ENCODE measurements at places on chromosomes 6 and 20.

DNA sequence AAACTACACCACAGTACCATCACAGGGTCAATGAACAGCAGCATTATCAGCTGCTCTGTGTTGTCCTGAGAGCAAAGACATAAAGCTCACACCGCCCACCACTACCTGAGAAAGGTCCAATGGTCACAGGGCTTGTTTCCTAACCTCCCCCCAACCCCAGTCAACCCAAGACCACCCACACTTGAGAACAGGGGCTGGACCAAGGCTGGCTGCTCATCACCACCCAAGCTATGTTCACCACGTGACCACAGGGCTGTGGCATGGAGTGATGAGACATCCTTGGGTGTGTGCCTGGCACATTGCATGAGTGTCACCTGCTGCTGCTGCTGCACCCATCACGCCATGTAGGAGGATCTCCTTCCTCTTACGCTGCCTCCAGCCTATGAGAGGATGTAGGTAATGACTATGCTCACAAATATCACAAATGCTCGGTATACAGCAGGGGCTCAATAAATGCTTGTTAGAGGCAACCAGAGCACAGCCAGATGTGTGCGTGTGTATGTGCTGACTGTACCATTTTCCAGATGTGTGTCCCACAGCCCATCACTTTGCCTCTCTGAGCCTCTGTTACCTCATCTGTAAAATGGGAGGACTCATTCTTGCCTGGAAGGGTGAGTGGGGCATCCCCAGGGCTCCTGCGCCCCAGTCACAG lies 23.3 kb upstream of the SIRPA start:
- DNase-seq, result no peak

- DNase-seq, result no peak
These were observed 4.2 kb upstream of the CTSZ start for GRCh38 chr20:59010995-59011873.

GRCh38 chr6:47264775-47265184 lies 44.9 kb downstream of the TNFRSF21 start:
- no peak for DNase-seq

- no peak for DNase-seq
These were observed 144.1 kb downstream of the QRSL1 start for GRCh38 chr6:106773522-106773921.

- peak; percentile 7 for DNase-seq
These were observed 493.8 kb downstream of the UTRN start for GRCh38 chr6:144778773-144779492.

GRCh38 chr6:44464527-44465310 lies 77.2 kb downstream of the CDC5L start:
- DNase-seq, result no peak

- peak; percentile 14 for DNase-seq
These were observed 933.7 kb upstream of the GJE1 start for GRCh38 chr6:141199074-141199473.

DNA sequence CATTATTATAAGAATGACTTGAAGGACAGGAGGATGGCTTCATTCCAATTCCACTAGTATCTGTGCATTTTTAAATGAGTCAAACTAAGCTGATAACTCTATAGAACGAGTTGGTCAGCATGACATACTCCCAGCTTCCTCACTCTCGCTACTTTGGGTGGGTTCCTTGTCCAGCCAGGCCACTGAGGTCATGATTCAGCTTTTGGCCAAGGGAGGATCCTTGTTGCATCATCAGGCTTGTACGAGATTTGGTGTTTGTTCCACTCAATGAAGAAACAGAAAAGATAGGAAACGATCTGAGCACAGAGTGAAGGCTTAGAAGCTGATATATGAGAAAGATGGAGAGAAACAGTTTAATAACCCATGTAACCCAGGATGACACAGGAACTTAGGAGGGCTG lies 19.8 kb downstream of the NEDD9 start:
- no peak for DNase-seq

DNA sequence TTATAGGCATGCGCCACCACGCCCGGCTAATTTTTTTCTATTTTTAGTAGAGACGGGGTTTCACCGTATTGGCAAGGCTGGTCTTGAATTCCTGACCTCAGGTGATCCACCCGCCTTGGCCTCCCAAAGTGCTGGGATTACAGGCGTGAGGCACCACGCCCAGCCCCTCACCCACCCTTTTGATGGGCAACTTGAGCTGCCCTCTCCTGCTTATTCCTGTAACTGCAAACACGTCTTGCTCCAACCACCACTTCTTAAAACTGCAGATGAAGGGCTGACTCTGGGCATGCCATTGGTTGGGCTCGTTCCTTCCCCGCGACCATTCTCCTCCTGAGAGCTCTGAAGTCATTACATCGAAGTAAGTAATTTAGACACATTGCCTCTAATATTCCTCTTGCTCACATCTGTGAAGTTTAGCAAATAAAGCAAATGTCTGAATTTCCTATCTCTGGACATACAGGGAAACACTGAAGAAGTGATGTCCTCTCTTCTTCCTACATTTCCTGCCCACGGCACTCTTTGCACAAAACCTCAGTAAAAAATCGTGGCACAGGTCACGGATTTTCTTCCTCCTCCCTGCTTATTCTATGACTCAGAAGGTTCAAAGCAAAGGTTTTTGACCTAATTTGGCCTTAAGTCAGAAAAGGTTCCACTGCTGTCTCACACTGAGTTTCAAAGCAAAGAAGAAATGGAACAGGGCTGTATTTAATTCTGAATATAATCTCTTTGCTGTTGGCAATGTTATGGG lies 117.5 kb downstream of the GMPR start:
- no peak for DNase-seq

GRCh38 chr6:144885817-144886216 lies 600.7 kb downstream of the UTRN start:
- no peak for DNase-seq

DNA sequence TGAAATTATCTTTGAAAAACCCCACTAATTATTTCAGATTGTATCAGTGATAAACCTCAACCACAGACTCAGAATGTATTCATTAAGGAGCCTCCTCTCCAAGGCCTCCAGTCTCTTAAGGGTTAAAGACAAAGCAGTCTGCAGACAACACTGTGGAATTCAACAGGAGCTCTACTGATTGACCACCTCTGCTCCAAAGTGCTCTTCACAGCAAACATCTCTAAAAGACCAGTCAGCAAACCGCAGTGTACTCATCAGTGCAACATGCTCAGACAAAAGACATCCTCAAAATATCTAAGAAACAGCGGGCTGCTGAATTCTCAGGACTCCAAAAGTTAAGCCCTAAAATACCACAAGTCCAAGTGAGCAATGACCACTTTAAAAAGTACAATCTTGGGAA lies 42.0 kb downstream of the UQCC1 start:
- no peak for DNase-seq

DNA sequence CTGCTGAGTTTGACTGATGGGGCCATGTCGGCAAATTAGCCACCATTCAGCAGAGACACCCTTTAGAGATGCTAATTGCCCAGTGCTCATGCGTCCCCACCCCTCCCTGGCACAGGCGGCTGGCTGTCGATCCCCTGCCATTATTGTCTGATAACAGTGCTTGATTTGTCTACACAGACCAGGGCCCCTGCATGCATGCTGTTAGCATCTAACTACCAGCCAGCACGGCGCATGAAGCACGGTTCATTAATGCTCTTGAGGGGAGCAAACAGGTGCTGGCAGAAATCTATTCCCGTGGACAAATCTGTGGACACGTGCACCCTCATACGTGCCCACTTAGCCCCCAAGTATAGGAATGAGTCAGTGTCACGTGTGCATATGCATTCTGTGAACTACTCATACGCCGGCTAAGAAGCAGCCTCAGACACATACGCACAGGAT lies 32.2 kb downstream of the KCNB1 start:
- no peak for DNase-seq

GRCh38 chr20:53782612-53783246 lies 189.1 kb upstream of the ZNF217 start:
- no peak for DNase-seq

GRCh38 chr6:71642120-71642519 lies 244.2 kb upstream of the RIMS1 start:
- DNase-seq, result no peak

DNA sequence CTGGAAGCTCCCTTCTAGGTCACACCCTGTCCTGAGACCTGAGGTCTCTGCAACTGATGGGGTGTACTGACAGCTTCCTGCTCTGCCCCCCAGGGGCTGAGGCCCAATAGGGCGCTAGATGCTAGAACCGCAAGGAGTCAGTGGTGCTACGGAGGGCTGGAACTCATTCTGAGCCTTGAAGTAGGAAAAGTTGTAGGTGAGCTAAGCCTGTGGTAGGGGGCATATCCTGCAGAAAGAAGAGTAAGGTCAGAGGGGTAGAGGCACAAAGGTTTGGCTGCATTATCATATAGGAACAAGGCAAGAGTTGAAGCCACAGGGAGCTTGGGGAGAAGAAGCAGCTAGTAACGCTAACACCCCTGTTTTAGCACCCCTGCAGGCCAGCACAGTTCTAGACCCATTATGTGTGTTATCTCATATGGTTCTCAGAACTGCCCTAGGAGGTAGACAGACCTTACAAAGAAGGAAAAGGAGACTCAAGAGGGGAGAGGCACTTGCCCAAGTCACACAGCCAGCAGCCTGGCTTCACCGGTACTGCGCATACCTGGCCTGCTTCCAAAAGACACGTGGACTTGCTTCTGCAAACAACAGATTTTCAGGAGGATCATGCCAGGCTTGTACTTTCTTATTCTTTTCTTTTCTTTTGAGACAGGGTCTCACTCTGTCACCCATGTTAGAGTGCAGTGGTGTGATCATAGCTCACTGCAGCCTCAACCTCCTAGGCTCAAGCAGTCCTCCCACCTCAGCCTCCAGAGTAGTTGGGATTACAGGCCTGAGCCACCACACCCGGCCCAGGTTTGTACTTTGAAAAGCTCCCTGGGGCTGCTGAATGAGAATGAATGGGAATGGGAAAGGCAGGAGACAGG lies 156.1 kb downstream of the MRPL14 start:
- DNase-seq, result no peak

- no peak for DNase-seq
These were observed 11.5 kb upstream of the MPC1 start for GRCh38 chr6:166394036-166394892.

DNA sequence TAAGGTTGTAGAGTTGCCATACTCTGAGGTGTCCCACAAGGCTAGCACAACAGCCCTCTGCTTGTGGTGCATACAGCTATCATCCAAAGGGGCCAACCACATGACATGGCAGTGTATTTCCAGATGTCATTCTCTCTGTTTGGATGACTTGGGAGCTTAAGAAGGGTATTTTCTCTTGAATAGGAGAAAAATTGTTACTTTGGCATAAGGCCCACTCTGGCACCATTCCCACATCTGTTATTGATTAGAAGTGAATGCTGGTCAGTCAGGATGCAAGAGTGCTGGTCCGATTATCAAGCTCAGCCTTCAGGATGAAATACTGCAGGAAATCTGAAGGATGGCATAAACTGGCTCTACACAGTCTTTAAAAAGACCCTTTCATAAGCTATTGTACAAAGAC lies 83.6 kb upstream of the C20orf144 start:
- no peak for DNase-seq

GRCh38 chr6:10375391-10375969 lies 39.4 kb downstream of the TFAP2A start:
- DNase-seq, result no peak

GRCh38 chr20:2756056-2756611 lies 44.3 kb downstream of the CPXM1 start:
- DNase-seq, result no peak

DNA sequence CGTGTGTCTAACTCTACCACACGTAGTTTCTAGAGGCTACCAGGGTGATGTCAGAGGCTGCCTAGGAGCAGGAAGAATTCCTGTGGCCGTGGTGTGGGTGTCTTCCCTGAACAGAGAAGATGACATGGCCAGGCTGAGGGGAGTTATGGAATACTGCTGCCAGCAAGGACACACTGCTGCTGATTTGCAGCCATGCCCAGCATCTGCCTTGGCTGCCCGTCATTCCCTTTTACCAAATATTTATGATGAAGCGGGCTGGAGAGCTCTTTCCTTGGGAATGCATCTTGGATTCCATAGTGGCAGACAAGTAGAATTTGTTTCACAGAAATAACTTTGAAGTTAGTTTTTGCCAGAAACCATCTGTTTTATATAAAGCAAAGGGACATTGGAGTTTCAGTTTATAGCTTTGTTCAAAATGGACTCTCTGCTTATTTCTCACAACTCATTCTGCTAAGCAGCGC lies 80.8 kb upstream of the VSTM2L start:
- no peak for DNase-seq

DNA sequence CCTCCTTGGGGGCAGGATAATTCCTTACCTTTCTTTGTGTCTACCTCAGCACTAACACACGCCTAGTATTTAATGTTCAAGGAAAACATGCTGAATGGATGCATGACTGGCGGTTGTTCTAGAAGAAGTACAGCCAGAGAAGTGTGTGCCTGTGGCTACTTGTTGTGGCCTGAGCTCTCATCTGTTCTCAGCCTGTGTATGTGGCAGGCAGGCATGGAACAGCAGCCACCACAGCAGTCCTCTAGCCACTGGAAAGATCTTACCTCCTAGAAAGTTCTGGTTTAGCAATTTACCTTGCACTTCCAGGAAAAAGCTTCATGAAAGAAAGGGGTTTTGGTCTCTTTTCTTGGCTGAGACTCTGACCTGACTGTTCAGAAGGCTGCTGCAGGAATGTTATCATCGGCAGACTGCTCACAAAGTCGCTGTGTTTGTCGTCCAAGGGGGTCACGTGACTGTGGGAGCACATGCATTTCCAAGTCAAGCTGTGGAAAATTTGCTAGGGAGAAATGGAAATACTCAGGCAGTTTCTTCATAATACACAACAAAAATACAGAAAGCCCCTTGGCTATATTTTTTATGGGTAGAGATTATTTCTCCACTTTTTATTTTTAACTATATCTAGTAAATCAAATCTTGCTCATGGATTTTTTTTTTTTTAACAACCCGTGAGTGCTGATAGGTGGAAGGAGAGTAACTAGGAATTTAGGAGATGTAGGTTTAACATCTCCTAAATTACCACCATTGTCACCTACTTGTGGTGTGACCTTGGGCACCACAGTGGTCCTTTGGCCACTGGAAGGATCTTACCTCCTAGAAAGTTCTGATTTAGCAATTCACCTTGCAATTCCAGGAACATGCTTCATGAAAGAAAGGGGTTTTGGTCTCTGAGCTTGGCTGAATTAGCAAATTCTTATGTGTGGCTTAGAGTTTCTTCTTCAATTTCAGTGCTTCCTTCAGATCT lies 110.8 kb upstream of the GPR6 start:
- DNase-seq, result no peak

GRCh38 chr6:21264288-21265033 lies 329.1 kb upstream of the SOX4 start:
- DNase-seq, result no peak

GRCh38 chr6:27494987-27495385 lies 22.1 kb upstream of the ZNF184 start:
- DNase-seq, result no peak

- DNase-seq, result no peak
These were observed 113.2 kb upstream of the BEND6 start for GRCh38 chr6:56841751-56842150.

DNA sequence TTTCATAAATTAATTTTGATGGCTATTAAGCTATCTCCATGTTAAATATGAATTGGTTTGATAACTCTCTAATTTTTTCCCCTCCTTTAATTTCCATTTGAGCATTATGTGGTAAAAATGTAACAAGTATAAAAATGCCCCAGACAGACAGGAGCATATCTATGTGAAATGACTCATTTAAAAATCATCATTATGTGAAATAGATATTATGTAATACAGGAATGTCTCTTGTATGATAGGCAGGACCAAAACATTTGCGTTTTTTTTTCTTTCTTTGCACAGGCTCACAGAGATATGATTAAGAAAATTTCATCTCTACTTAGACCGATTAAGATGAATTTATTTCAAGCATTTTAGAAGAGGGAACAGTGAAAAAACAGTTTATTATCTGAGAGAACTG lies 95.8 kb downstream of the AKAP7 start:
- DNase-seq, result no peak

All from MM.1S (cell line).